ENCODE measurements at places on chromosomes 2 and 18.

DNA sequence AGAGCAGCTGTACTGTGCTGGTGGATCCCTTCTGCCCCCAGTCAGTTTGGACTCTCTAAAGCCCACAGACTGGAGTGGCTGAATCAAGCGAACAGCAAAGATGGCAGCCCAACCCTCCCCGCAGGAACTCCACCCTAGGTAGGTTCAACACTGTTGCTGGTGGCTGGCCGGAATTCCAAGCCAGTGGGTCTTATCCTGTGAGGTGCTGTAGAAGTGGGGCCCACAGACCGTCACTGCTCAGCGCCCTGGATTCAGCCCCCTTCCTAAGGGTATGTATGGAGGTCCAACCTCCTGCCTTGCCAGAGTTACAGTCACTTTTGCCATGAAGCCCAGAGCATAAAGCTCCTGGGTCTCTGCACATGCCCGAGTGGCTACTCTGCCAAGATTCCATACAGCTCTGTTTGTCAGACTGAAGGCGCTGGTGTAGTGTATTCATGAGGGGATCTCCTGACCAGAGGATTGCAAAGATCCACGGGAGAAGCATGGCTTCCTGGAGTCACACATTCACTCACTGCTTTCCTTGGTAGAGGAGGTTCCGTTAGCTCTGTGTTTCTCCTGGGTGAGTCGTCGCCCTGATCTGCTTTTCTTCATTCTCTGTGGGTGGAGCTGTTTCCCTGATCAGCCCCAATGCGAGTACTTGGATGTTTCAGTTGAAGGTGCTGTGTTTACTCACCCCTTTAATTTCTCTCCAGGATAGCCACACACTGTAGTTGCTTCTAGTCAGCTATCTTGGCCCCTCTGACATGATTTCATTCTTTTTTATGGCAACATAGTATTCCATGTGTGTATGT is 293.6 kb upstream of the THUMPD2 start:
- no peak for DNase-seq
- H3K27ac ChIP-seq, result no peak overlapping the region
- no peaks in the 10 kb centered on the region for H3K4me1 ChIP-seq
- no peak overlapping the region for H3K4me3 ChIP-seq
- H3K36me3 ChIP-seq, result no peaks in the 10 kb centered on the region
- no peaks in the 10 kb centered on the region for H3K27me3 ChIP-seq

DNA sequence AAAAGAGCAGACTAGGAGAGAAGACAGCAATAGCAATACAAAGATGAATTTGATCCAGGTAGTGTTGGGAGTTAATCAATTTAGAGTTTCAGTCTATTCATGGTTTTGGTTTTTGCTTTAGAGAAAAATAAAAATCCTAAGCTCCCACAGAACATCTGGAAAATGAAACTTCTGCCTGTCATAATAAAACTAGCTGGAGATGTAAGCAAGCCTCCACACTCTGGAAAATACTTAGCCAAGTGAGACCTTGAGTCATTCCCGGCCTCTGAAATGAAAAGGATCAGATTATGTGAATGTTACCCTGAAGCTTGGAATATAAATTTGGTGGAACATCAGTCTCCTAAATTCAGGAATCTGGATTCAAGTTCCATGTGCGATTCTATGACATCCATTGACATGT is 485.6 kb upstream of the SPRED2 start:
- H3K4me3 ChIP-seq, result no peak overlapping the region
- H3K27ac ChIP-seq, result no peak overlapping the region
- no peaks in the 10 kb centered on the region for H3K27me3 ChIP-seq
- no peaks in the 10 kb centered on the region for H3K4me1 ChIP-seq

- H3K36me3 ChIP-seq, result no peaks in the 10 kb centered on the region
- no peak overlapping the region for H3K4me3 ChIP-seq
- peaks cover 90% of the 10 kb centered on the region for H3K4me1 ChIP-seq
- H3K27ac ChIP-seq, result no peak overlapping the region
- no peaks in the 10 kb centered on the region for H3K27me3 ChIP-seq
These were observed 66.1 kb downstream of the PTPRM start for GRCh38 chr18:7633171-7633570.

GRCh38 chr2:119429225-119429981 is 2.3 kb upstream of the TMEM37 start:
- H3K36me3 ChIP-seq, result no peaks in the 10 kb centered on the region
- DNase-seq, result no peak
- no peak overlapping the region for H3K4me3 ChIP-seq
- peak overlapping the region; percentile 37 for H3K27ac ChIP-seq
- H3K4me1 ChIP-seq, result peaks cover 24% of the 10 kb centered on the region

- H3K4me1 ChIP-seq, result peaks cover 3% of the 10 kb centered on the region
- no peaks in the 10 kb centered on the region for H3K36me3 ChIP-seq
- H3K4me3 ChIP-seq, result no peak overlapping the region
- no peak for DNase-seq
These were observed 206.1 kb downstream of the TFCP2L1 start for GRCh38 chr2:121078899-121079298.

Measured in left ventricle myocardium inferior (tissue), 1 donor.